Hematopoietic multipotent progenitor cell treated with erythropoietin and hydrocortisone succinate and interleukin-3 and kit ligand, for 15 days (in vitro differentiated cells): ENCODE measurements at places on chromosomes 6 and 20.

DNA sequence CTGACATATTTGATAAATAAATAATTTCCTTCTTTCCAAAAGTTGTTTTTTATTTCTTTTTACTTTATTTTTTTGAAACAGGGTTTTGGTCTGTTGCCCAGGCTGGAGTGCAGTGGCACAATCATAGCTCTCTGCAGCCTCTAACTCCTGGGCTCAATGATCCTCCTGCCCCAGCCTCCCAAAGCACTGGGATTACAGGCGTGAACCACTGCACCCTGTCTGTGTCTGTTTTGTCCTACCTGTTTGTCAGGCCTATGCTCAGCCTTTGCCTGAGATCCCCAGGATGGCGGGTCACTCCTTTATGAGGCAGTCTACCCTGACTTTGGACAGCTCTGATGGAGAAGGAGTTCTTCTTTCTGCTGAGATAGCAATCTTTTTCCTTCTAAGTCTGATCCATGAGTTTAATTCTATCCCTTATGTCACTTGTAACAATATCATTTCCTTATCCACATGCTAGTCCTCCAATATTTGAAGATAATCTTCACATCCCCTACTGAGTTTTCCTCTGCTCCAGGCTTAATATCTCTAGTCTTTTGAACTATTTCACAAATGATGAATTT lies 14.4 kb upstream of the SLC16A10 start:
- no peak for DNase-seq

GRCh38 chr6:130947464-130947863 lies 115.6 kb downstream of the EPB41L2 start:
- no peak for DNase-seq

GRCh38 chr6:122722746-122723145 lies 56.8 kb upstream of the FABP7 start:
- DNase-seq, result no peak

DNA sequence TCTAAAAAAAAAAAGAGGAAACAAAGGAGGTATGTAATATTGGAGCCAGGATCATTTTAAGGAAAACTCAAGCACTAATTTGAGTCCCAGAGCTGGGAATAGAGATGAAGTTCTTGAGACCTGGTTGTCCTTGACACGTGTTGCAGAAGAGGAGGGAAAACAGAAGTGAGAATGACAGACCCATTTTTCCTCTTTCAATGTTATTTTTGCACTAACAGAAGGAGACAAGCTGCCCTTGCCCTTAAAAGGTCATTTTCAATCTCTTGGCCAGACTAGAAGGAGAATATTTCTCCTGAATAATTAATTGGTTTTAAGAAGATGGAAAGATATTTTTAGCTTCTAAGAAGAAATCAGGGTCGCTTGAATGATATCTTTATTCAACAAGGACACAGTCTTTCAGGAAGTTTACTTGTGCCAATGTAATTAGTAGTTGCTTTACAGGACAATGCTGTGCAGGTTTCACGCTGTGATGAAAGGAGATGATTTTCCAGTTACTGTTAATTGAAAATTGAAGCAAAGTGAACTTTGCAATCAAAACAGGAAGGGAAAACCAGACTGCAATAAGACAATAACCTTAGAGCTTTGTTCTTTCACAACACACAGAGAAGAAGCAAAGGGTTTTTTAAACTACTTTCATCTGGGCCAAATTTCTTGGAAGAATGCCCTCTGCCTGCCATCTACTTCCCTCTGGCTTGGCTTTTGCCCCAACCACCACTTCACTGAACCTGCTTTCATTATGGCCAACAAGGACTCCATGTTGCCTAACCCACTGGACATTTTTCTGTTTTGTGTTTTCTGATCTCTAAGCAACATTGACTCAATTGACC lies 107.8 kb upstream of the SHLD1 start:
- no peak for DNase-seq

DNA sequence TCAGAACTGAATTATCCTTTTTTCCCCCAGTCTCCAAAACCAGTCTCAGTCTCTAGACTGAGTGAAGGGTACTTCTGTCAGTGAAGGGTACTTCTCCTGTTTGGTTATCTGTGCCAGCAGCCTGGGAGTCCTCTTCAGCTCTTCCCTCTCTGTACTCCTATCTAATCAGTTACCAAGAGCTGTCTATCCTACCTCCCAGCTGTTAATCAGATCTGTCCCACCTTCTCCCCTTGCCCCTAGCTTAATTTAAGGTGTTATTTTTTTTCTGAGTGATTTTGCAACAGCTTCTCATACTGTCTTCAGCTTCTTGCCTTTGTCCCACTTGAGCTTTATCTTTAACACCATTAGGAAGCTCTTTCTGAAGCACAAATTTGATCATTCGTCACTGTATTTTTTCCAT lies 491.9 kb upstream of the SOX4 start:
- no peak for DNase-seq

GRCh38 chr20:10724449-10725173 lies 50.8 kb upstream of the JAG1 start:
- no peak for DNase-seq
